Erythroblast (primary cell): ENCODE measurements at places on chromosomes 6 and 20.

DNA sequence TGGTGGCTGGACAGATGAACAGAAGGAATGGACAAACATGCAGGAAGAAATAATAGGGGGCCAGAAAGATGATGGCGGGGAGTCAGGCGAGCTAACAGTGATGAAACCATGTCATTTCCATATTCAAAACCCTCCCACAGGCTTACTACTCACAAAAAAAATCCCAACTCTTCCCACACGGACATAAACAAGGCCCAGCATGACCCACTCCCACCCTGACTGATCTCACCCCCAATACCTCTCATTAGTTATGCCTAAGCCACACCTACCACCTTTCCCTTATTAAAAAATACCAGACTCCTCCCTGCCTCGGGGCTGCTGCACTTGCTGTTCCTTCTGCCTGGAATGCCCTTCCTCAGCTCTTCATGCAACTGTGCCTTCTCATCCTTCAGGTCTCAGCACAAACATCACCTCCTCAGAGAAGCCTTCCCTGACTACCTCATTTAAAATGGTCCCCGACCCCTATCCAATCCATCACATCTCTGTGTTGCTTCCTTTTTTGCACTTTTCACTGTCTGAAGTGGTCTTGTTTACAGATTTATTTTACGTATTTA is 145.8 kb downstream of the PREX1 start:
- DNase-seq = no peak

- DNase-seq = no peak
Observed at GRCh38 chr6:293193-294174, 1.2 kb downstream of the DUSP22 start.

DNA sequence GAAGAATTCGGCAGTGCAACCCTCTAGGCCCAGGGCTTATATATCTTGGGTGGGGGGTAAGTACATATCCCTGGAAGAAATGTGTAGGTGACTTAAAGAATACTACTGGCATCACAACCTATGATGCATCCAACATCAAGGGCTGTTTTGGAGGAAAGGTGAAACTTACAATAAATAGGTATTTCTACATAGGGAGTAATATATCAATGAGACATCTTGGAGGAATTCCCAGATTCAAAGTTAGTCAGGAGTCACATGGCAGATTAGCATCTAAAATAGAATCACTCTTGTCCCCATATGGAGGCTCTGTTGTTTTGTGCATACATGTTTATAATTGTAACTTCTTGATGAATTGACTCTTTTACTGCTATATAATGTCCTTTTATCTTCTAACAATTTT is 375.5 kb downstream of the PAX1 start:
- DNase-seq = no peak

DNA sequence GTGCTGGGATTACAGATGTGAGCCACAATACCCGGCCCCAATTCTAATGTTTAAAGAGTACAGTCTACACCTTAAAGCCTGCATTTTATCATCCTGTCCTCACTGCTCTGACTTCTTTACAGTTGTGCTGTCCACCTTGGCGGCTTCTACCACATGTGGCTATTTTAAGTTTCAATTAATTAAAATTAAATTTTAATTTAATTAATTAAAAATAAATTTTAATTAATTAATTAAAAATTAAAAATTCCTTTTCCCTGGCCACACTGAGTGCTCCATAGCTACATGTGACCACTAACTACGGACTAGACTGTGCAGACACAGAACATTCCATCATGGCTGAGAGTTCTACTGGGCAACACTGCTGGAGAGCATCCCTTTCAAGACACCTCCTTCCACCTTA is 27.4 kb downstream of the ATP9A start:
- DNase-seq = no peak

DNA sequence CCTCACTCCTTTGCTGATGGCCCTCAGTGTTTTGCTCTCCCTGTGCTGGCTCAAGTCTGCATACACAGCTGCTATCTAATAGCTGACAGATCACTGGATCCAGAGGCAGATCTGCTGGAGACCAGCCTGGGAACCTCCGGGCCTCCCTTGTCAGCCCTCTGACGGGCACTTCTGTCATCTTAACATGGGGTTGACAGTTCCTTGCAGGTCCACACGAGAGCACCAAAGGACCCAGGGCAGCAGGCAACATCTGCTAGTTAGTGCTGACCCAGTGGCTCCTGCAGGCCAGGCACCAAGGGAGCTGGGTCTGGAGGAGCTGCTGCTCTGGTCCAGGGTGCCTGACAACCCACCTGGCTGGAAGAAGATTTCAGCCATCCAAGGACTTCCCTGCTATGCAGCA is 208.1 kb downstream of the UST start:
- no peak for DNase-seq

- DNase-seq = no peak
Observed at GRCh38 chr6:14100138-14100537, 17.4 kb upstream of the CD83 start.

DNA sequence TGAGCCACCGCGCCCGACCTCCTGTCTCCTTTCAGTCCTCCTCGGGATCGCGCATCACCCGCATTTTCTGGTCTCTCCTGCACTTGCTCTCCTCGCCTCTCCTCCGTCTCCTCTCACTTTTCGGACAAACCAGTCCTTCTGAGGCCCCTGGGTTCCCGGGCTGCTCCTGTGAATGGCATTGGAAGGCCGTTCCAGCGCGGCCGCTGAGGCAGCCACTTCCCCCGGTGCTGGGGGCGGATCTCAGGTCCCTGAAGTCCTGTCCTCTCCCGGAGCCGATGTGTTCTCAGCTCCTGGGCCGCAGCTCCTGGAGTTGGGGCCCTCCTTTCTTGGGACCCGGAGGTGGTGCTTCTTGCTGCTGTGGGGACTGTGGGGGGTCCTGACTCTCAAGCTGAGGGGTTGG is 803 bp downstream of the MICB start:
- DNase-seq = peak; percentile 7

DNA sequence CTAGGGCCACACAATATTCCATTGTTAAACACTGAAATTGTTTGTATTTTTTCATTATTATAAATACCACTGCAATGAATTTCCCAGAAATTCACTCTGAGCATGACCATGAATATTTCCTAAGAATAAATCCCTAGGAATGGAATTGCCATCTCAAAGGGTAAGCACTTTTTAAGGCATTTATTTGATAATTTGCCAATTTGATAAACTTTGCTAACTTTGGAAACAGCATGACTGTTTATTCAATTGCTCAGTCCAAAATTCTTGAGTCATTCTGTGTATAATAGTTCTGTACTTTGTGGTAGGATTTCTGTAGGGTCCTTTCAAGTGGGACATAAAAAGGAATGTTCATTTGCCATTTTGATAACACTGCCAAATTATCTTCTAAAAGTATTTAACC is 44.2 kb upstream of the TOX2 start:
- no peak for DNase-seq

DNA sequence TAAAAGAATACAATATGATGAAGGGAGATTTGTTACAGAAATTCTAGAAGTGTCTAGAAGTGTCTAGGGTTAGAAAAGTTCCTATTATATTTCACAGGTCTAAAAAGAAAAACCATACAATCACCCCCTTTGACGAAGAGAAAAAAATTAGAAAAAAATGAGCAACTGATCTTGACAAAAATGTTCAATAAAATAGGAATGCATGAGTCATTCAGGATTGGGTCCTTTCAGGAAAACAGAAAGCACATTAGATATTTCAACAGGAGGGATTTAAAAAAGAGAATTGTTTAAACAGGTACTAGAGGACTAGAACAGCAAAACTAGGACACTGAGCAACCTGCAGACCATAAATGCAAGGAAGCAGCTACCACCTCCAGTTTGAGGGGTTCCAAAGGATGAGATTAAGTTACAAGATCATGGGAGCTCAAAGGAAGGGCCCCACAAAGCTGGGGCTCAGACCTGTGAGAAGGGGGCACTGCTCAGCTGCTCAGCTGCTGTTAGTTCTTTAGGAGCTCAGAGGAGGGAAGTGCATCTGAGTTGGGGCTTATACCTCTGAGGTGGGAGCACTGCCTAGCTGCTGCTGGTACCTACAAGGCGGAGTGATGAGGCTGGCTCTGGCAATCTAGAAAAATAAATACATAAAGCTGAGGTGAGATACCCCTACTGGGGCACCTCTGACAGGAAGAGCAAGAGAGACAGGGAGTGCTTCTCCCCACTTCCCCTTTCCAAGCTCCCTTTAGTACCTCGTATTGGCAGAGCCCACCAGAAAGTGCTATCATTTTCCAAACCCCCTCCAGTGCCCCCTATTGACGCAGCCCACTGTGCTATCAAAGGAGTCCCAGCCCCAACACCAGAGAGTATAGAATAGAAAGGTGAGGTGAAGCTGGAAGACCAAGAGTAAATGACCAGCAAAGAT is 27.1 kb upstream of the BEND6 start:
- no peak for DNase-seq

- no peak for DNase-seq
Observed at GRCh38 chr6:168050225-168050880, 28.7 kb downstream of the FRMD1 start.

GRCh38 chr20:2280082-2280481 is 15.7 kb upstream of the TGM3 start:
- DNase-seq = no peak

DNA sequence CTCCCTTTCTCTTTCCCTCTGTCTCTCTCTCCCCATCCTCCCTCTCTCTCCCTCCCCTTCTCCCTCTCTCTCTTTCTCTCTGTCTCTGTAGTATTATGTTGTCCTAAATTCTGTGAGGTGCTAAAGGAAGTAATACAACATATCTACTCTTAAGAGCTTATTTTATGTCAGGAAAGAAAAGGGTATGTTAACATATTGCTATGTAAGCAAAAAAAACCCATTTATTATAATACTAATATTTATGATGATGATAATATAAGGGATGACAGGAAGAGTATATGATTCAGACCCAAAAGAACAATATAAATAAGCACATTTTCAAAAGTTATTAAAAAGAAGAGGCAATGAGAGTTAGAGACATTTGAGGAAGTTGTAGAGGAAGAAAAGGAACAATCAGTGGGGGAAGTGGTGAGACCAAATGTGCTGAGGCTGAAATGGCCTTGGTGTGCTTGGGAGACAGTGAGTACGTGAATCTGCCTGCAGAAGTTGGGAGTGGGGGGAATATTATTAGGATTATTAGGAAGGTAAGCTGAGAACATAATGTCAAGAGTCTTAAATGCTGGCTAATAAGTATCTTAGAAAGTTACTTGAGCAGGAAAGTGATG is 303.6 kb upstream of the FERMT1 start:
- no peak for DNase-seq

DNA sequence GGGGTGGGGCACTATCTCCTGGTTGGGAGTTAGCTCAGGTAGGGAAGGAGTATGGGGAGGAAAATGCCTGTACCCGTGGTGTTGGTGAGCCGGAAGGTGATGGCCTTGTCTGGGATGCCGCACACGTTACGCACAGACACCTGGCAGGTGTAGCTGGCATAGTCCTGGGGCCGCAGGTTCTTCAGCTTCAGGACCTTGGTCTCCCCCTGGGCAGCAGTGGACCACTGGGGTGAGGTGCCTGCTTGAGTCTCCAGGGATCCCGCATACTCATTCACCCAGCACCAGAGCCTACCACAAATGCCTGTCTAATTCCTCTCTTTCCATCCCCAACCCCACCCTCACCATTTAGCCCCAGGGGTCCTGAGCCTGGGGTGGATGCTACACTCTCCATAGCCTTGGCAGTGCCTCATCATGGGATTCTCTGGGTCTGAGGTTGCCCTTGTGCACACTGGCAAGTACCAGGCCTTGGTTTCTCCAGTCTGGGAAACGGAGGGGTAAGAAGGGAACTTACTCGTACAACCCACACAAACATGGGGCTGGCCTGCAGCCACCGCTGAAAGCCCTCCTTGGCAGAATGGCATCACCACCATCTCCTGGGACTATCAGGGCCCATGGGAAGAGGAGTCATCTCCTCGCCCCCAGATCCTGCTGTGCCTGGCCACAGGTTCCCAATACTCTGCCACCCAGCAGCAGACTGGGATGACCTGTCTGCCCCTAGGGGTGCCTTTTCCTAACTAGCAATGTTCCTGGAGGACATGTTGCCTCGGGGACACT is 42.8 kb downstream of the MDGA1 start:
- no peak for DNase-seq

DNA sequence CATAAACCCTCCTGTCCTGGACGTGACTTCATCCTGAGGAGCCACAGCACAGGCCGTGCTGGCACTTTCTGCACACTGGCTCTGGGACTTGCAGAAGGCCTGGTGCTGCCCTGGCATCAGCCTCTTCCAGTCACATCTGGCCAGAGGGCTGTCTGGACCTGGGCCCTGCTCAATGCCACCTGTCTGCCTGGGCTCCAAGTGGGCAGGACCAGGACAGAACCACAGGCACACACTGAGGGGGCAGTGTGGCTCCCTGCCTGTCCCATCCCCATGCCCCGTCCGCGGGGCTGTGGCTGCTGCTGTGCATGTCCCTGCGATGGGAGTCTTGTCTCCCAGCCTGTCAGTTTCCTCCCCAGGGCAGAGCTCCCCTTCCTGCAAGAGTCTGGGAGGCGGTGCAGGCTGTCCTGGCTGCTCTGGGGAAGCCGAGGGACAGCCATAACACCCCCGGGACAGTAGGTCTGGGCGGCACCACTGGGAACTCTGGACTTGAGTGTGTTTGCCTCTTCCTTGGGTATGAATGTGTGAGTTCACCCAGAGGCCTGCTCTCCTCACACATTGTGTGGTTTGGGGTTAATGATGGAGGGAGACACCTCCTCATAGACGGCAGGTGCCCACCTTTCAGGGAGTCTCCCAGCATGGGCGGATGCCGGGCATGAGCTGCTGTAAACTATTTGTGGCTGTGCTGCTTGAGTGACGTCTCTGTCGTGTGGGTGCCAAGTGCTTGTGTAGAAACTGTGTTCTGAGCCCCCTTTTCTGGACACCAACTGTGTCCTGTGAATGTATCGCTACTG is 22.0 kb upstream of the PYGB start:
- DNase-seq = no peak

DNA sequence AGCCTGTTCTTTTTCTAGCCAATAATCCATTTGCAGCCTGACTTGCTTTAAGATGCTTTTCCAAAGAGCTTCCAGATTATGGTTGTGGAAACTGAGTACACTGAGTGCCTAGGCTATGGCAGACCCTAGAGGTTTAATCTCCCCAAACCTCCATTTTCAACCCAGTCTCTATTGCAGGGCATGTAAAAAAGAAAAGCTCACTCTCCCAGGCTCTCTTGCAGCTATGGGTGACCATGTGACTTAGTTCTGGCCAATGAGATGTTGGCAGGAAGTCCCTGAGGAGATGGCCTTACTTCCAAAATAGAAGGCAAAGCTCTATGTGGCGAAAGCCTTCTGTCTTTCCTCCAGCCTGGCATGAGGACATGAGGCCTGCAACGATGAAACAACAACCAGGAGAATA is 3.8 kb downstream of the PDRG1 start:
- DNase-seq = peak; percentile 38

GRCh38 chr20:20691477-20692235 is 20.8 kb downstream of the RALGAPA2 start:
- DNase-seq = no peak
